ENCODE measurements at places on chromosomes 5 and 9.
A peak's percentile ranks its signal among the peaks of the same experiment; 100 is the strongest.

- DNase-seq = no peak
Measured at GRCh38 chr9:109304347-109304746, 16.5 kb downstream of the EPB41L4B start.

- peak; percentile 79 for DNase-seq
Measured at GRCh38 chr5:56429110-56429561, 196.0 kb upstream of the ANKRD55 start.

GRCh38 chr5:88660264-88660946 is 222.6 kb downstream of the MEF2C start:
- no peak for DNase-seq

DNA sequence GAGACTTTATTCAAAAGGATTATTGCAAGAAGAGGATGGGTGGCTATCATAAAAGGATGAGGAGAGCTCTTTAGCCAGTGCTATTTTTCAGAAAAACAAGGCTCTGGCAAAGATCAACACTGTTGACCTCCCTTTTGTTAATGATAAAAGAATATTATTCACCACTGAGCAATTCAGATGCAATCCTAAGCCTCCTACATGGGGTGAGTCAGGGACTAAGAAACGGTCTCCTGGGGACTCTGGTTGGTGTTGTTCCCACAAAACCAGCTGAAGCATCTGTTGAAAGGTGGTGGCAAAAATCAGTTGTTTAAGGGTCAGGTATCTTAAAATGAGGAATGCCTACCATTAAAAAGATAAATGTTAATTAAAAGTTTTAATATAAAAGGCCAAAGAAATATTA is 7.7 kb upstream of the GCNT1 start:
- no peak for DNase-seq

GRCh38 chr9:124795881-124796431 is 19.0 kb downstream of the OLFML2A start:
- no peak for DNase-seq

- DNase-seq = no peak
Measured at GRCh38 chr5:11182441-11183080, 421.5 kb upstream of the DAP start.

DNA sequence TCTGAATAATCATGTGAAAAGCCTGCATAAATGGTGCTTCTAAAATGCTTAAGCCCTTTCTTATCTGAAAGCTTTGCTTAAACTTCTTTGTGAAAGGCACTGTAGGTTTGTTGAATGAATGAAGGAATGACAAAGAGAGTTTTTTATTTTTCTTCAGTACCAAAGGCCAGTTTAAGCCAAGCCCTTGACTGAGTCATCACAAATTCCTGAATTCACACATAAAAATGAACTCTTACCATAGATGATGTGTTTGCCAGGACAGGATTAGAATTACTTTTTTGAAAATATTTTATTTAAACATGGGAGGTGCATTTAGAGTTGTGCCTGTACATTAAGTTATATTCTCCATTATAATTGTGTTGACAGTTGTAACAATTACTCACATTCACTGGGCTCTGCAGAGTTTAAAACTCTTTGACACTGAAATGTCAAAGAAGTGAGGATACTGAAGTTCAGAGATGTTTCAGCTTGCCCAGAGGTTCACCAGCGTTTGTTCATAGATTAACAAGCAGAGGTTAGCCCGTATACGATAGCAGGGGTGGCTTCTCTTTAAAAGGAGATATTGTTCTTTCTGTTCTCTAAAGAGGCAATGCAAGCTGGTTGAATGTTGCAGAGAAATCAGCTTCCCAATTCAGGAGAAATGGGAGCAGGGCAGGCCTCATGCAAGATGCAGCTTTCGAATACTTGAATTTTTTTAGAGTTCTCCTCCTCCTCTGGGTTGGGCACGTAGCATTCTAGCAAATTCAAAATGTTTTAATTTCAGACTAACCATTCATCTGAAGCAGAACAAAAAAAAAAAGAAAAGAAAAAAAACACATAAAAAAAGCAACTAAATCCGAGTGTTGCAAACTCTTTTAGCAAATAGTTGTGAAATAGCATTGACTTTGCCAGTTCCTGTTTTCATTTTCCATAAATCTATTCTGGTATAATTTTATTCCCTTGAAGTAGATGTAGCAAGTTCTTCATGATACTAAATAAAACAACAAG is 358.7 kb upstream of the KLF4 start:
- no peak for DNase-seq

DNA sequence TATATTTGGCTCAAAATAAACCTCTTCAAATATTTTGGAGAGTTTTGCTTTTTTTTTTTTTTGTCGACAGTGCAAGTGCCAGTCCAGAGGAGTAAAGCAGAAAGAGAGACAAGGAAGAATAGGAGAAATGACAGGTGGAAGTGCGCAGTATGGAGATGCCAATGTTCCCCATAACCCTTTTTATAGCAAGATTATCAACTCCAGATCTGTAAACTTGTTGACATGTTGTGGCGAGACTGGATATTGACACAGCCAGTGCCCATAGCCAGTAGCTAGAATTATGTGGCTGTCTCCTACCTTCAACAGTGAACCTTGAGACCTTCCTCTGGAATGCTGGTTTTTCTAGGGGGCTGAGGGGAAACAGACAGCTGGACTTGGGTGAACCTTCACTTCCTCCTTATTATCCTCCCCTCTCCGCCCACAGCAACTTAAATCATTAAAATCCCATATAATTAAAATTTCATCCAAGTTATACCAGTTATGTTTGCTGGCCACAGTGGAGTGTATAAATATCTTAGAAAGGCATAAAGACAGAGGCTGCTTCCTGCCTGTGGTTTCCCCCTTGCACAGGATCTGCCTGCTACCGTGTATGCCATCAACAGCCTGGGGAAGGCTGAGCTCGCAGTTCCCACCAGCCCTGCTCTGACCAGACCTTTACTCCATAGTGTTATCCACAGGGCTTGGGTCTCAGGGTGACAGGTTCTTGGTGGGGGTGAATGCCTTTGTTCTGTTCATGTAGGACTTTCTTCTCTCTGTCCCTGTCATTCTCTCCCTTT is 112.3 kb upstream of the ANKH start:
- no peak for DNase-seq

GRCh38 chr5:125685771-125686170 is 737.4 kb upstream of the GRAMD2B start:
- no peak for DNase-seq

GRCh38 chr9:124357721-124358361 is 57.4 kb downstream of the PSMB7 start:
- no peak for DNase-seq

DNA sequence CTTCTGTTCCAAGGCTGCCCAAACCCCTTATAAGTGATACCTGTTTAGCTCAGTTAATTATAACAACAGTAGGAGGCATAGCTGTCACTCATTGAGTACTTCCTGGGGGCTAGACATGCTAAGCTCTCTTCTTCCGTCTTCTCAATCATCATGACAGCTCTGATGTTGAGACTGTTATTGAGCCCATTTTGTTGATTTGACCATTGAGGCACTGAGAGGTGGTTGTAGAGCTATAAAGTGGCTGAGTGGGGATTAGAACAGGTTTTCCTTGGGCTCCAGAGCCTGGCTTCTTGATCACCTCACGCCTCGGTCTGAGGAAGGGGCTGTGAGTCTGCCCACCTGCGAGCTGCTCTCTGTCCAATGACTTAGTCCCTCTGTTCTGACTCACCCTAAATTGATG is 26.0 kb upstream of the RPL26L1 start:
- no peak for DNase-seq

- no peak for DNase-seq
Measured at GRCh38 chr5:154042766-154043165, 4.0 kb downstream of the MFAP3 start.

- DNase-seq = no peak
Measured at GRCh38 chr9:117697046-117697445, 7.2 kb upstream of the TLR4 start.

DNA sequence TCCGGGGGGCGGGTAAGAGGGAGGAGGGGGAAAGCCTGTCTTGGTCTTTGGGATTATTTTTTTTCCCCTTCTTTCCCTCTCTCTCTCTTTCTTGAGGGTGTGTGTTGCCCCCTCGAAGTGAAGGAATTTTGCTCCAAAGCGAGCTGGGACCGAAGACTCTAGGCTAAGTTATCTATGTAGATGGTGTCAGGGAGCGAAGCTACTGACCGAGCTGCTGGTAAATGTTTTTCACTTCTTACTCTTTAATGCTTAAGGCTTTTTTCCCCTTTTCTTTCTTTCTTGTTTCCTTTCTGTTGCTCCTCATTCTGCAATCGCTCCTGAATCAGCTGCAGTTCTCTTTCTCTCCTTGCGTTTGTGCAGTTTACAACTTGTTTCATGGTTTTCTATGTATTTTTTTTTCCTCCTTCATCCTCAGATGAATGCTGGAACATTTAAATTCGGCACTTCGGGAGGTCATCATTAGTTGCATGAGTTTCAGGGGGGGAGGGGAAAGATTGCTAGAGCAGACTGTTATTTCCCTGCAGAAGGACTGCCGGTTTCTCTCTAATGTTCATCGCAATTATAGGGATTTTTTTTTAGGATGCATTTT is 1312.0 kb upstream of the WWC1 start:
- no peak for DNase-seq

GRCh38 chr5:160260006-160260775 is 30.9 kb downstream of the FABP6 start:
- no peak for DNase-seq

GRCh38 chr9:113543982-113544303 is 80.4 kb downstream of the RGS3 start:
- no peak for DNase-seq

DNA sequence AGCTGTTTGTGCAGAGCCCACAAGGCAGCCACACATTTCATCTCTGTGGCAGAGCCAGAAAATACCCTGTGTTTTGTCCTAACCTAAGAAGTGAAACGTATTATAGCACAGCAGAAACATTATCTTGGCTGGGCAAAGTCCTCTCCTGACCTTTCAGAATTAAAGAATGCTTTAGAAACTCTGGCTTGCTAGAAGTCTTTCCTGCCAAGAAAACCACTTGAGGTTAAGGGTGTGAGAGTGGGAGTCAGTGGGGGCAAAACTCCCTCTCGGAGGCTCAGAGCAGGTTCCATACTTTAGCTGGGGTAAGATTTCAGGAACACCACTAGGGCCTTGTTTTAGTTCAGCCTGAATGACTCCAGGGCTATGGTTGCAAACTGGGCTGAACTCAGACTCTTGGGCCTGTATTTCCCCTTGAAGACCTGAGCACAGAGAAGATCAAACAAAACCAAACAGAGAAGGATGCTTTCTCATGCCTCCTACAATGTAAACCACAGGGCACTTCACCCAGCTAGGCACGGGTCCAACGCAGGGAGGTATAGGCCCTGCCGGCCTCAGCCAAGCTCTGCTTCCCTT is 48.0 kb downstream of the ZNF366 start:
- no peak for DNase-seq

- no peak for DNase-seq
Measured at GRCh38 chr5:132629230-132629944, 28.6 kb upstream of the IL13 start.

DNA sequence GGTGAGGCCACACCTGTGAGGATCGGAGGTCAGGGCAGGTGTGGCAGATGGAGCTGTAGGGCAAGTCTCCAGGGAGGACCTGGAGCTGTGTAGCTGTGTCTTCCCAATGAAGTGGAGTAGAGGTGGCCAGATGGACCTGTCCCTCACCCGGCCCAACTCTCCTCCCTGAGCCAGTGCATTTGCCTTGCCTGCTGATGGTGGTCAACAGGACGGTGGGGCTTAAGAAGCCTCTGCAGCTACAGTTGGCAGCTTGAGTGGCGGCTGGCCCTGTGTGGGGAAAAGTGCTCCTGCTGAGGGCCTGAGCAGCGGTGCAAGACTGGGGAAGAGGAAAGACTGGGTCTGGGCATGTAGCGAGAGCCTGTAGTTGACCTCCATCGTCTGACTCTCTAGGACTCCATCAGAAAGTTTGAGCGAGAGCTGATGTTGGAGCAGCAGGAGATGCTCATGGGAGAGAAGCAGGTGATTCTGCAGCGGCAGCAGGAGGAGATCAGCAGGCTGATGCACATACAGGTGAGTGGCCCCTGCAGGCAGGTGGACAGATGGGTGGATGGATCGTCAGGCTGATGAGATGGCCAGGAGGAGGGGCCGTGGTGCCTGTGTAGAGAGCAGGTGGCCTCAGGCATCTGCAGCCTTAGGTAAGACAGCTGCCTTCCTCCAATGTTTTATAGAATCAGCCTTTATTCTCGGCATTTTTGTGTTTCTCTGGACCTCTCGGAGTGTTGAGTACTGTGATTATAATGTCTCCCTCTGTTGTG is 24.9 kb downstream of the PITX1 start:
- no peak for DNase-seq

DNA sequence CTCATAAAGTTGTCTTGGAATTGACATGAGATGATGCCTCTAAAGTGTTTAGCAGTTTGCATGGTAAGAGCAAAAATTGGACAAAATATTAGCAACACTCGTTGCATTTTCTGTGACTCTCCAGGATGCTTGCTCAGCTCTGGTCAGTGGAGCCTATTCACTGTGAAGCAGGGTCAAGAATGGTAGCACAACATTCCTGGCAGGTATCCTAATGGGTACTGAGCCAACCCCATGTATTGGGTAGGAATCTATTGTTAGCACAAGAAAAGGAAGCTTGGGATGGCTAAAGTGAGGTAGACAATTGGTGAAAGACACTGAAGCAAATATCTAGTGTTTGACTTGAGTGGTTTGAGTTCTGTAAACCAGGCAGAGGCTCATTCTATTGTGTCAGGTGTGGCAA is 10.4 kb upstream of the ACTBL2 start:
- no peak for DNase-seq
